GDM1 (cell line): ENCODE measurements at places on chromosomes 3 and 15.

GRCh38 chr3:123075359-123075758 lies 8.5 kb downstream of the PDIA5 start:
- DNase-seq, result no peak

- no peak for DNase-seq
Observed at GRCh38 chr15:74365598-74366445, 1.6 kb downstream of the CYP11A1 start.

- no peak for DNase-seq
Observed at GRCh38 chr3:82596805-82597204, 835.4 kb upstream of the GBE1 start.

GRCh38 chr3:173266441-173266840 lies 125.4 kb upstream of the SPATA16 start:
- no peak for DNase-seq

- DNase-seq, result no peak
Observed at GRCh38 chr3:32995098-32995497, 43.7 kb downstream of the CCR4 start.

DNA sequence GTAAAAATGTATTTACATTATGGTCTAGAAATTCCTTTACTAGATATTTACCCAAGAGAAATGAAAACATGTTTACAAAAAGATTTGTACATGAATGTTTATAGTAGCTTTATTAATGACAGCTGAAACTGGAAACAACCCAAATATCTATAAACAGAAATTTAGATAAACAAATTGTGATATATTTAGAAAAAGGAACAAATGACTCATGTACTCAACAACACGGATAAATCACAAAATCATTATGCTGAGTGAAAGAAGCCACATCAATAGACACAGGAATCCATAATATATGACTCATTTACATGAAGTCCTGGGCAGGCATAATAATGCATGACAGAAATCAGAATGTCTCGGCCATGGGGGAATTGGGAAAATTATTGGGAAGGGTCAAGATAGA lies 1020.2 kb downstream of the SQOR start:
- no peak for DNase-seq

DNA sequence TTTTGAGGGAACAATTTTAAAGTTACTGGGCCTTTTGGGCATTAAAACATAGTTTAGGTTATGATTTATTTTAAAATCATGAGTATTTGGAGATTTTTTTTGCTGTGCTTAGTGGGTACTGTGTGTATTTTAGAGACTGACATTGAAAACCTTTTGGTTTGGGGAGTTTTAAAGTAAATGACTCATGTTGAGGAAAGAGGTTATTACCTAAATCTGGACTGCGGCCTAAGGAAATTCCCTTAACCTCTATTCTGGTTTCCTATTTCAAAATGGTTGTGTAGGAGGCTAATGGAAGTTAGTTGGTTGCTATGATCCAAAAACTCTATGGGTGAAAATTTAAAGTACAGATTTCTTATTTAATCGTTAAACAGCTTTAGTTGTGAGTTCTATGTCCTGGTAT lies 57.3 kb upstream of the DPH6 start:
- DNase-seq, result no peak

DNA sequence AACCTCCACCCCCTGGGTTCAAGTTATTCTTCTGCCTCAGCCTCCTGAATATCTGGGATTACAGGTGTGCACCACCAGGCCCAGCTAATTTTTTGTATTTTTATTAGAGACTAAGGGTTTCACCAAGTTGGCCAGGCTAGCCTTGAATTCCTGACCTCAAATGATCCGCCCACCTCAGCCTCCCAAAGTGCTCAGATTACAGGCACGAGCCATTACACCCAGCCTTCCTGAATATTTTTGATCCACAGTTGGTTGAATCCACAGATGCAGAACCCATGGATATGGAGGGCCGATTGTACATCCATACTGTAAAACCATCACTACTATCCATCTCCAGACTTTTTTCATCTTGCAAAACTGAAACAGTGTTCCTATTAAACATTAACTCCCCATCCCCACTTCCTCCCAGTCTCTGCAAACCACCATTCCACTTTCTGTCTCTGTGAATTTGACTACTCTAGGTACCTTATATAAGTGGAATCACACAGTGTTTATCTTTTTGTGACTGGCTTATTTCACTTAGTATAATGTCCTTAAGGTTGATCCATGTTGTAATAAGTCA lies 8.2 kb upstream of the TMEM62 start:
- no peak for DNase-seq

GRCh38 chr3:18389108-18389733 lies 35.9 kb downstream of the SATB1 start:
- no peak for DNase-seq
